ENCODE measurements at places on chromosomes 12 and 14. TPM values are rescaled to one million over a fixed set of nuclear protein-coding genes. Genes with fewer than 3 reads are reported as not detected.

The UBC gene
- total RNA-seq: 2,490 TPM

The CELA1 gene
- not detected for total RNA-seq

The LEMD3 gene
- 29.1 TPM for total RNA-seq

The FBLN5 gene
- 0.32 TPM for total RNA-seq

The IL26 gene
- total RNA-seq: not detected

The MGST1 gene
- 11.2 TPM for total RNA-seq

The SPATS2 gene
- 31.6 TPM for total RNA-seq

The GNB3 gene
- total RNA-seq: 0.44 TPM

The BMAL2 gene
- total RNA-seq: 21.5 TPM

The DNAI7 gene
- not detected for total RNA-seq

The GPRC5D gene
- not detected for total RNA-seq

The KRT4 gene
- total RNA-seq: not detected

The ITFG2 gene
- 11.0 TPM for total RNA-seq

The RDH16 gene
- 0.19 TPM for total RNA-seq

The OAS3 gene
- total RNA-seq: 18.8 TPM

The CEBPE gene
- not detected for total RNA-seq

The KRT78 gene
- total RNA-seq: not detected

The CLEC4A gene
- total RNA-seq: 0.19 TPM

The ADAMTS20 gene
- total RNA-seq: not detected

The BHLHE41 gene
- not detected for total RNA-seq

The NRIP2 gene
- total RNA-seq: not detected

The SIX6 gene
- not detected for total RNA-seq

The PMEL gene
- total RNA-seq: 0.81 TPM

The LYZ gene
- not detected for total RNA-seq

The ISCA2 gene
- 9.4 TPM for total RNA-seq

The VWF gene
- total RNA-seq: 1,726 TPM

The PIWIL1 gene
- total RNA-seq: not detected

The IFNG-AS1 gene
- not detected for total RNA-seq

The UNC79 gene
- total RNA-seq: 0.06 TPM

The GCN1 gene
- 67.8 TPM for total RNA-seq

The ASB8 gene
- total RNA-seq: 16.4 TPM

The ACSM4 gene
- not detected for total RNA-seq

The ZNF891 gene
- 0.32 TPM for total RNA-seq

The SLC4A8 gene
- 2.1 TPM for total RNA-seq

The DYRK4 gene
- 36.1 TPM for total RNA-seq

The AQP6 gene
- total RNA-seq: not detected

The GALNT16 gene
- not detected for total RNA-seq

The TMEM233 gene
- 0.16 TPM for total RNA-seq

The HOXC12 gene
- total RNA-seq: not detected

The RBP5 gene
- 0.38 TPM for total RNA-seq

The GPR68 gene
- total RNA-seq: 1.5 TPM

The SLC2A14 gene
- not detected for total RNA-seq

The ARL1 gene
- total RNA-seq: 128 TPM

The CCT2 gene
- 149 TPM for total RNA-seq

The SRRM4 gene
- not detected for total RNA-seq

The KCNA1 gene
- total RNA-seq: not detected

The LDHB gene
- total RNA-seq: 482 TPM

The FERMT2 gene
- 108 TPM for total RNA-seq

The OASL gene
- 1.9 TPM for total RNA-seq

The FGF6 gene
- total RNA-seq: not detected

The AKAP5 gene
- 0.32 TPM for total RNA-seq

The SLC22A17 gene
- 0.97 TPM for total RNA-seq

The AMDHD1 gene
- 0.06 TPM for total RNA-seq

The ADCY6 gene
- 66.6 TPM for total RNA-seq

The CCDC38 gene
- not detected for total RNA-seq

The PYGL gene
- total RNA-seq: 64.4 TPM

The PPP1R36 gene
- total RNA-seq: 0.57 TPM

The KRT80 gene
- total RNA-seq: 0.16 TPM

The ADGRD1 gene
- total RNA-seq: 0.06 TPM

All from bladder microvascular endothelial cell (primary cell).